CD4-positive, alpha-beta T cell treated with Interleukin-10 for 1 hour (primary cell): ENCODE measurements at places on chromosomes 16 and 17.

DNA sequence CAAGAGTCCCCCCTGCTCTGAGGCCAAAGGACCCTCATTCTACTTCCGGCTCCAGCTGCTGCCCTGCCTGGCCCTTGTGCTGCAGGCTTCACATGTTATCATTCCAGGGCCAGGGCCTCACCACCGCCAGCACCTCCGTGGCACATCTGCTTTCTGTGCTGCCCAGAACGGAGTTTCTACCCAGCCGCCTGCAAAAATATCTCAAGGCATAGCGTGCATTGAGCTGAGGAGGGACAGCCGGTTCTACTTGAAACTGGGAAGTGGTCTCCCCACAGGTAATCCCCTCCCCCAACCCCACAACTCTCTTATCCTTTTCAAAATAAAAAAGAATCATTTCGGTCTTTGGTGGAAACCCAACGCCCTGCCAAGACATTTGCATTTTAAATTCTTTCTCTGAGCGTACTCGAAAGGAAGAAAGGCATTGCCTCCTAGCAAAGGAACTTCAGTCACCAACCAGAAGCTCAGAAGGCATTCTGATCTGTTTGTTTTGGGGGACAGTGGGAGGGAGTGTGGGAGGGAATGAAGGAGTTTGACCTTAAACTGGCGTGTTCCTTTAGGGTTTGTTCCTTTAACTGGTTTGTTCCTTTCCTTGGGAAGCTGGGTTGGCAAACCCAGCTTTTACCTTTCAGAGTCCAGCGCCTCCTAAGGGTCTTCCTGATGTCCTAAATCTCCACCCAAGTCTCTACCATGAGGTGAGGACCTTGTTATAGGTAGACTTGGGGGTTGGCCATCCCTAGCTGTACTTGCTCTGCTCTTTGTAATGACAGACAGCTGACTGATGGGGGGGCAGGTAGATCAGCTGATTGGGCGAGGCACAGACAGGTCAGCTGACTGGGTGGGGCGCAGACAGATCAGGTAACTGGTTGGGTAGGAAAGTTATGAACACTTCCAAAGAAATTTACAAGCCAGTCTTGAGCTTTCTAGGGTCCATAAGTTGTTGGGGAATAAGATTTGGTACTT lies 33.4 kb upstream of the PIK3R6 start:
- DNase-seq = peak; percentile 30

DNA sequence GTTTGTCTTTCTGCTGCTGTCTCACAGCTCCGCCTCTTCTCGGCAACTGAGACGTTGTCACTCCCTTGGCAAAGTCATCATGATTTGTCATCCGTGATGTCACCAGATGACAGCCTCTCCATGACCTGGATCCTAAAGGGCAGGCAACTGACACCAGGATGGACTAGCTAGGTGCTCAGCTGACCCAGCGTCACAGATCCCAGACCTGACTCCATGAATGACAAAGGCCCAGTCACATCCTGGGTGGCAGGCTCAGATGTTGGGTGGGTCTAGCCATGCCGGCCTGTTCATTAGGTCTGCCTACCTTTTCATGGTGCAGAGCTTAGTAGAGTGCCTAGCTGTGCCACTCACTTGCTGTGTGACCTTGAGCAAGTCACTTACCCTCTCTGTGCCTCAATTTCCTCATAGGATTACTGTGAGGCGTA lies 3.8 kb upstream of the TMEM238L start:
- DNase-seq = no peak

- DNase-seq = no peak
These were observed 25.5 kb upstream of the AXIN2 start for GRCh38 chr17:65586899-65587298.

DNA sequence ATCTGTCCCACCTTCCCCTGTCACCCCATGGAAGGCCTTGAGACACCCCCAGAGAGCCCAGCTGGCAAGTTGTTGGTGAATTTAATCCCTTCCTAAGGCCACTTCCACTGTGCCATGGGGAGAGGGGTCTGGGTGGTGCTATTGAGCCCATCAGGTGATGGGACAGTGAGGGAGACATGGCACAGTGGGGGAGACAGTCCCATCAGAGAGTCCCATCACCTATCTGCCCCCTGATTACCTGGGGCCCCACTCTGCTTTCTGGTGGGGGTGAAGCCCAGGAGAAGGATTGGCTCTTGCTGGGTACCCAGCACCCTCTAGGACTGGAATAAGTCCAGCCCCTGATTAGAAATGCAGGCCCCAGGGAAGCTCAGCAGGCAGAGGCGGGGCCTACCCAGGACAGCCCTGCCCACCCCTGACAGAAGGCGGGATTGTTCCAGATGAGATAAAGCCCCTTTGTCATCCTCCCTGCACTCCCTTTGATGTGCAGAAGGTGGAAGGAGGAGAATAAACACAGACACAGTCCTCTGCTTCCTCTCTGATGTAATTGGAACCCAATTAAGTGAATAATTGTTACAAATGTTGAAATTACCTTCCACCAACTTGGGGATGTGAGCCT lies 18.9 kb downstream of the TMEM132E start:
- no peak for DNase-seq

- DNase-seq = no peak
These were observed 27.8 kb downstream of the CCL4 start for GRCh38 chr17:36131421-36131820.

GRCh38 chr17:64028874-64029464 lies 8.5 kb upstream of the ICAM2 start:
- DNase-seq = peak; percentile 84

DNA sequence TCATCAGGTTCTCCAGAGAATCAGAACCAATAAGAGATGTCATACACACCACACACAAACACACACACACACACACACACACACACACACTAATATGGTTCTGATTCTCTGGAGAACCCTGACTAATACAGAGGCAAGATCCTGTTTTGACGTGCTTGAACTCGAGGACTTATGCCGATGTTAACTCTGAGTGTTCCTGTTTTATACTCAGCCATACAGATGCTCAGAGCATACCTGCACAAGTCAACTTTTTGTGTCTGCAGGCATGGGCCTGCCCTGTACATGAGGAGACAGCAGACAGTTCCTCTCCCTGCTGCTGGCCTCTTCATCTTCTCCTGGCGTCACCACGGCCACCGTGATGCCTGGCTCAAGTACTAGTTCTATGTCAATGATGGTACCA lies 635.9 kb downstream of the WWOX start:
- no peak for DNase-seq

DNA sequence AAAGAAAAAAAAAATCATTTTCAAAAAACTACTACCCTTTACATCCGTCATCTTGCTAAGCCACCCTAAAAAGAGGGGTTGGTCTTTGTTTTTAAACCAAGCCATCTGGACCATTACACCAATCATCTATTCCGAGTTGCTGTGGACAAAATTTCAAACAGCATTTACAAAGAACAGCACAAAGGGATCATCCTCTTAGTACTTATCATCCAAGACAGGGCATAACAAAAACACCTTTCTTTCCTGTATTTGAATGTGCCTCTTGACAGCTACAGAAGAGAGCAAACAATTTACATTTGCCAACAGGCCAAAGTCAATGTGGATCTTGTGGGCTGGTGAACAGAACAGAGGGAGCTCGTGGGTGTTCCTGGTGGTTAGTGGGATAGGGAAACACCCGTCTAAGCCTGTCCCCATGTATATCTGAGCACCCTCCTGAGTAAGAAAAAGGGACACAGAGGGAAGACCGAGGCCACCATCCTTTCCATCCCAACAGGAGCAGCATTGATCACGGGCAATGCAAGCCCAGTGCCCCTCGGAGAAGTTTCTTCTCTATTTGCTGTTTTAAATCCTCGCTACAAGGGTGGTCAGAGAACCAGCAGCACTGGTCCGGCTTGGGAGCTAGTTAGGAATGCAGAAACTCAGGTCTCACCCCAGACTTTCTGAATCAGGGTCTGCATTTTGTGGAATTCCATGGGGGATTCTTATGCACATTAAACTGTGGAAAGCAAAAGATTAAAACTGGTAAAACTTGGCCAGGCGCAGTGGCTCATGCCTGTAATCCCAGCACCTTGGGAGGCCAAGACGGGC lies 1.9 kb downstream of the SLC39A11 start:
- DNase-seq = no peak

GRCh38 chr17:47741109-47741792 lies 8.2 kb downstream of the TBX21 start:
- DNase-seq = peak; percentile 59
